ENCODE measurements at places on chromosomes 7 and 10.

DNA sequence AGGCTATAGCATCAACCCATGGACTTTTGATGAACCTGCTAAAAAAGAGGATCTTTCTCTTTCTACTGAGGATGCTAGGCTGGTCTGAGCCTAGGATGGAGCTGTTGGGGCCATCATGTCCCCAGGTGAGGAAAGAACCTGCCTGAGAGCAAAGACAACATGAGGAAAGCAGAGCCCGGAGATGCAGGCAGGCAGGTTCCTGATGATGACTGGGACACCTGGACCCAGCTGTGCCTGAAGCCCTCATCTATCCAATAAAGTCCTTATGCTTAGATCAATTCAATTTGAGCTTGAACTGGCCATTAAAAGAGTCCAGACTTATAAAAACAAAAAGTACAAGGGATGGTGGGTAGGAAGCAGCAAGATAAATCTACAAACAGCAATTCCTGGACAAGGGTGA lies 48.9 kb downstream of the KIFBP start:
- DNase-seq, result no peak

DNA sequence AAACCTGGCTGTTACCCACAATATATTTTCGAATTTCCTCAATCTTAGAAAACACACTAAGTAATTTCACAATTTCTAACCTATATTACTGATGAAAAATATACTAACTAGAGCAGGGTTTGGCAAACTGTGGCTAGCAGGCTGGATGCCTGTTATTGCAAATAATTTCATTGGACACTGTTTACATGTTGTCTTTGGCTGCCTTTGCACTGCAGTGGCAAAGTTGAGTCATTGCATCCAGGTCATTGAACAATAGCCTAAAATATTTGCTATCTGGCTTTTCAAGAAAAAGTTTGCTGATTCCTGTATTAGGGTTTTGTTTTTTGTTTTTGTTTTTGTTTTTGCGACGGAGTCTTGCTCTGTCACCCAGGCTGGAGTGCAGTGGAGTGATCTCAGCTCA lies 47.2 kb downstream of the KIF11 start:
- DNase-seq, result no peak

GRCh38 chr10:818526-819220 lies 112.8 kb downstream of the LARP4B start:
- no peak for DNase-seq

DNA sequence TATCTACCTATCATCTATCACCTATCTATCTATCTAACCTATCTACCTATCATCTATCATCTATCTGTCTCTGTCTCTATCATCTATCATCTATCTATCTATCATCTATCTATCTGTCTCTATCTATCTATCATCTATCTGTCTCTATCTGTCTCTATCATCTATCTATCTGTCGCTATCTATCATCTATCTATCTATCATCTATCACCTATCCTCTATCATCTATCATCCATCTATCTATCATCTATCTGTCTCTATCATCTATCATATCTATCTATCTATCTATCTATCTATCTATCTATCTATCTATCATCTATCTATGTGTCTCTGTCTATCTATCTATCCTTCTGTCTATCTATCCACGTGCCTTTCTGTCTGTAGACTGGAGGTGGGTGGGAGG lies 59.5 kb upstream of the FAM20C start:
- no peak for DNase-seq

Measured in substantia nigra (tissue), 51 donors.